ENCODE measurements at places on chromosomes 3 and 15.

DNA sequence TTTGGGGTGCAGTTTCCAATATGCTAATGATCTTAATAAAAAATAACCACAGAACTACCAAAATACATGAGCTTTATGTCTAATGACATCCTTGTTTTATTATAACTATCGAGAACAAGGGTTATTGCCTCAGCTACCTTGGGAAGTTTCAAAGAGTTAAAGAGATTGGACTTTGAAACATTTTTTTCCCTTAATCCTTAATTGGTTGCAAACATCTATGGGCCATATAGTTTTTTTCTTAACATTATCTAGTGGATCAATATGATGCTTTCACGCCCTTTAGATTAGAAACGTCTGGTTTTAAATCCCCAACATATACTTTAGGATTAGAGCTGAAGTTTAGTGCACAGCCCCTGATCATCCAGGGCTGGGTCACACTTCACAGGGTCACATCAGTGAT lies 219.2 kb upstream of the SGO1 start:
- no peak for DNase-seq

DNA sequence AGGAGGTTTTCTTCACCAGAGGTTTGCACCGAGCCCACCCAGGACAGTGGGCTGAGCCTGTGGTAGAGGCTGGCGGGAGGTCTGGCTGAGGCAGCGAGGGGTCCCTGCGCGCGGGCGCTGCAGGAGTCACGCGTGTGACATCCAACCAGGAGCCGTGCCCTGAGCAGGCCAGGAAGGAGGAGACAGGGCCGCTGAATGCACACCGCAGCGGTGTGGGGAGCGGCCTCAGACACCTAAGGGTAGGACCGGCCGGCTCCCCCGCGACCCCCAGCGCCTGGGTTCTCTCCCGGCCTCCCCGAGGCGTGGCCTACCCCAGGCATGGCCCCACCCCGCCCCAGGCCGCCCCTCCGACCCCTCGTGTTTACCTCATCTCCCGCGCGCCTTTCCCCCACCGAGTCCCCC lies 412 bp downstream of the SLC41A3 start:
- no peak for DNase-seq

GRCh38 chr3:12392101-12392878 lies 92.0 kb upstream of the TSEN2 start:
- no peak for DNase-seq

GRCh38 chr15:74193299-74193718 lies 9.3 kb downstream of the STRA6 start:
- DNase-seq: no peak

DNA sequence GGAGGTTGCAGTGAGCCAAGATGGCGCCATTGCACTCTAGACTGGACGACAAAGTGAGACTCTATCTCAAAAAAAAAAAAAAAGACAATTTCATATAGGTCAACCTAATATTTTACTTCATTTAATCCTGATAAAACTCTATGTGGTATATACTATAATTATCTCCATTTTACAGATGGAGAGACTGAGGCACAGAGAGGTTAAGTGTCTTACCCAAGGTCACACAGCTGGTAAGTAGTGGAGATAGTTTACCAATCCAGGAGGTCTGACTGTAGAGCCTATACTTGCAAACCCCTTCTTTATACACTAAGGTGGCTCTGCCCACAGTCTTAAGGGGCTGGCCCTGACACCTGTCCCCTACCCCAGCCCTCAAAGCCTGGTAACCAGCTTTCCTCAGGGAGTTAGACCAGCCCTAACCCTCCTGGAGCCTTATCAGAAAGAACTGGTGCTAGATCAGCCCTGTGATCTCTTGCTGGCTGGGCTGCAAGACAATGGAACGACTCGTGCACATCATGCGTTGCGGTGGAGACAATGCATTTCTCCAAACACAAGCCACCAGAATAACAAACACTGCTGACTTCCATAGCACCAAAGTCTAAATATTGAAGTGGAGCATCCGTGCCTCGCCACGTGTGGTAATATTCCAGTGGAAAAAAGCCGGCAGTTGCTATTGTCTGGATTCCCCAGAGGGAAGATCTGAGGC lies 60.0 kb upstream of the SMAD3 start:
- no peak for DNase-seq

- DNase-seq: no peak
Observed at GRCh38 chr3:45057557-45057956, 31.5 kb downstream of the CLEC3B start.

GRCh38 chr3:67458408-67458807 lies 196.0 kb downstream of the SUCLG2 start:
- no peak for DNase-seq

DNA sequence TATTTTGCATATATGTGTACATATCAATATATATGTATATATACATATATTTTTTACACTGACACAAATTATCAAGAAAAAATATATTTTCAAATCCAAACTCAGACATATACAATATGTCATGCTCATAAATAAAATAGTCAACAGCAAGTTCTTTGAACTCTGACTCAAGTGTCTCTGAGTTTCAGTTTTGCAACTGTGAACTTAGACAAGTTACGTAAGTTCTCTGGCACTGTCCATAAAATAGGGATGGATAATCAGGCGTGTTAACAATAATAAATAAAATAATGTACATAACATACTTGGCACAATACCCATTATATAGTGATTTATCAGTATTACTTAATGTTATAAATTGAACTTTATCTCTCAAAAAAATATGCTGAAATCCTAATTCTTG lies 12.1 kb upstream of the XRN1 start:
- no peak for DNase-seq

DNA sequence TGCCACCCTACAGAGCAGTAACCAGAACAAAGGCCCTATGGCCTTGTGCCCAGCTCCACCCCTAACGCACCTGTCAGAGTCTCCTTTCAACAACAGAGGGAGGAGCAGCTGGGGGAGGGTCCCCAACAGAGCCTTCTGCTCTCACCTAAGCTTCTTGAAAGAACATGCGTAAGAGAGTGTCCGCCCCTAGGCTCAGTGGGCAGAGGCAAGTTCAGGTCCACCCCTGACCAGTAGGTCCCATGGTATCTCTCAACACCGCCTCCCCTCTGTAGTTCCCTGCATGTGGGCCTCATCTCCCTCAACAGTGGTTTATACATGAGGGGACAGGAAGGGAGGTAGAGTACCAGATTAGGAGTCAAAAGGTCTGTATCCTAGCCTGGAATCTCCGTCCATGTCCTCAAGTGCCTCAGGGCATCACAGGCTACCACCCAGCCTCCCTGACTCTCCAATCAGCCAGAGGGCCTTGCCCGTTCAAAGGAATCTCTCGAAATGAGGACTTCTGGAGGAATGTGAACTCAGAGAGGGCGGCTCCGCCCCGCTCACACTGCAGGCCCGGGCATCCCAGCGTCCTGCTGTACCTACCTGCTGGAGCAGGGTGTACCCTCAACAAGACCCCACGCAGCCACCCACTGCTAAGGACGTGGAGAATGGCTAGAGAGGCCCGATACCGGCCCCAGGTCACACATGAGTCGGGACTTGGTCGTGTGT lies 680 bp downstream of the POC1A start:
- no peak for DNase-seq

GRCh38 chr3:97658668-97659285 lies 105.8 kb upstream of the ARL6 start:
- DNase-seq: no peak

DNA sequence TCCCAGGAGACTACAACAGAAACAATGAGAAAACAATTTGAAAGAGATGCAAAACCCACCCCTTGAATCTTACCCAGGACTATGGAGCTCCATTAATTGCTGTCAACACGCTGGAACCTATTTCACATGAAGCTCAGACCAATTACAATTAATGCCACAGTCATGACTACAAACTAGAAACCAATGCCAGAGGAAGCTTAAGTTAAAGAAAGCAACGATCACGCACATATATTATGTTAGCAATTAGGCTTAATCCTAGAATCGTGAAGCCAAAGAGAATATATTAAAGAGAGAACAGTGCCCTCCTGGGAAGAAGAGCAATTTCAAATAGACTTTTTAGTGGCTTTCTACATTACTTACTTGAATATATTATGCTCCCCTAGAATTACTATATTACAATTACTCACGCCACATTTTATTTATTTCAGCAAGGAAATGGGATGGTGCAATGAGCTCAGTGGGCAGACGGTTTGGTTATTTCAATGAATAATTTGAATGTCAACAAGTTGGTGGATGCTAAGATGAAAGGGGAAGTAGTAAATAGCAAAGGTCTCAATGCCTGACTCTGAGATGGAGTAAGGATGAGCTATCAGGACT lies 125.5 kb downstream of the GREM1 start:
- no peak for DNase-seq

GRCh38 chr3:4574426-4574965 lies 81.3 kb downstream of the ITPR1 start:
- no peak for DNase-seq

DNA sequence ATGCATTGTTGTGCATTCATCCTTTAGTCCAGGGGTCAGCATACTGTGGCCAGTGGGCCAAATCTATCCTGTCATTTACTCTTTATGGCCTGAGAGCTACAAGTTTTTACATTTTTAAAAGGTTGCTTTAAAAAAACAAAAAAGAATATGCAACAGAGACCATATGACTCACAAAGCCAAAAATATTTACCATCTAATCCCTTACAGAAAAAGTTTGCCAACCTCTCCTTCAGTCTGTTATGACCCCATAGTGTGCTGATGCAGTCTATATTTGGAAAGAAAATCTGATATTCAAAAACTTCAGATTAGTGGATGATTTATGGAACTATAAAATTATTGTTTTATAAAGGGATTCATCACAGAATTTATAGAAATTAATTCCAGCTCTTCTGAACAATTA lies 237.5 kb upstream of the IL12A start:
- no peak for DNase-seq

- no peak for DNase-seq
Observed at GRCh38 chr15:80982205-80982604, 7.4 kb downstream of the MESD start.

DNA sequence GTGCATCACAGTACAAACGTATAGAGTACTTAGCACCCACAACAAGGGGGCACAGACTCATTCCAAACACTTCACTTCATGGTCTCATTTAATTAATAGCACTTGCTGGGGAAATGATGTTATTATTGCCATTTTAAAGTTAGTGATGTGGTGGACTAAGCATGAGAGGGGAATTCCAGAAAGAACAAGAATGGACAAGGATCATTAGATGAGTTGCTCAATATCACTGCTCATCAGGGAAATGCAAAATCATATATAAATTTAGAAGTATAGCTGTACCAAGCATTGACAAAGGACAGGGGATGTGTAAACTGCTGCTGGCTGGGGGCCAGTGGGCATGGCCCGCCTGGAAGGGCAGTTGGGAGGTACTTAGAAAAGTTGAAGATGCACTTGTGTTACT lies 14.6 kb downstream of the PRR20G start:
- no peak for DNase-seq

DNA sequence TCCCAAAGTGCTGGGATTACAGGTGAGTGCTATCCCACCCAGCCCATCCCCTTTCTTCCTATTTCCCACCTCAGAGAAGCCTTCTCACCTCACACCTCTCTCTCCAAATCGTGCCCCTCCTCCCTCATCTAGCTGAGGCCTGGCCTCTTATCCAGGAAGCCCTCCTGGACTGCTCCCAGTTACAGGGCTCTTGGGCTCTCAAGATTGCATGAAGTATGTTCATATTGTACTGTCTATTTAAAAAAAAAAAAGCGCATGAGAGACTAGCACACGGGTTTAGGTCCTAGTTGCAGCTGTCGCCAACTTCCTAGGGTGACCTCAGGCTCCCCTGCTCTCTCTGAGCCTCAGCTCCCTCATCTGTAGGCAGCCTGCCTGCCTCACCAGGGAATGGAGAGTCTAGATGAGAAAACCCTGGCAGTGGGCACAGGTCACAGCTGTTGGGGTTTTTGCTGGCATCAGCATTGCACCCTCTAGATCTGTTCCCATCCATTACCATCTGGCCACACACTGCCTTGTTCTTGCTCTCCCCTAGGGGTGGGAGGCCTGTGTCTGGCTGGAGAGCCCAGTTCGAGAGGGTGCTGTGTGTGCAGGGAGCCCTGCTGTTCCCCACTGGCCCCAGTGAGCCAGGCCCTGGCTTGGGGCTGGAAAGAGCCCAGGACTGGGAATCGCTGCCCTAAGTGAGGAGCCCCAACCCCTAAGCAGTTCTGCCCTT lies 24.2 kb upstream of the C15orf39 start:
- DNase-seq: no peak

GRCh38 chr3:36792342-36792741 lies 28.0 kb upstream of the DCLK3 start:
- DNase-seq: no peak

Data from activated T-helper 1 cell treated with anti-CD3 and anti-CD28 coated beads, Interleukin-2, amount 50 U/mL, for 16 hours (primary cell).